T-helper 17 cell (primary cell): ENCODE measurements at places on chromosomes 12 and 14. TPM values are rescaled to one million over a fixed set of nuclear protein-coding genes. Genes with fewer than 3 reads are reported as not detected.

- no peak for DNase-seq
These were observed 97.8 kb downstream of the PCNX1 start for GRCh38 chr14:71005076-71005475.

The KRT79 gene
- total RNA-seq: not detected

DNA sequence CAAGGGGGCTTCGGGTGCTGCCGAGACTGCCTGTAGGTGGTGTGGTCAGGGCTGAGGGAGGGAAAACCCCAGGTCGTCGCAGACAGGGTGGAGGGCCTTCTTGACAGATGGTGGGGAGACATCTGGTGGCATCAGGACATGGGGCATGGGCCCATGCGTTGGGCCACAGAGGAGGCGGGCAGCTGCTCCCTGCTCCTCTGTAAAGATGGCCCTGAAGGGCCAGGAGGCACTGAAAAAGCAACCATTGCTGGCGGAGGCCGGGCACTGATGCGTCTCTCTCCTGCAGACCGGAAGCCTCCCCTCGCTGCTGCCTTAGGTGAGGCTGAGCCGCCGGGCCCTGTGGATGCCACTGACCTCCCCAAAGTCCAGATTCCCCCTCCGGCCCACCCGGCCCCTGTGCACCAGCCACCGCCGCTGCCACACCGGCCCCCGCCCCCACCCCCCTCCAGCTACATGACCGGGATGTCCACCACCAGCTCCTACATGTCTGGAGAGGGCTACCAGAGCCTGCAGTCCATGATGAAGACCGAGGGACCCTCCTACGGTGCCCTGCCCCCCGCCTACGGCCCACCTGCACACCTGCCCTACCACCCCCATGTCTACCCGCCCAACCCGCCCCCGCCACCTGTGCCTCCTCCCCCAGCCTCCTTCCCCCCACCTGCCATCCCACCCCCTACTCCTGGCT lies 28.8 kb downstream of the CCNK start:
- DNase-seq: no peak

- no peak for DNase-seq
These were observed 539 bp downstream of the PSME2 start for GRCh38 chr14:24145690-24146452.

DNA sequence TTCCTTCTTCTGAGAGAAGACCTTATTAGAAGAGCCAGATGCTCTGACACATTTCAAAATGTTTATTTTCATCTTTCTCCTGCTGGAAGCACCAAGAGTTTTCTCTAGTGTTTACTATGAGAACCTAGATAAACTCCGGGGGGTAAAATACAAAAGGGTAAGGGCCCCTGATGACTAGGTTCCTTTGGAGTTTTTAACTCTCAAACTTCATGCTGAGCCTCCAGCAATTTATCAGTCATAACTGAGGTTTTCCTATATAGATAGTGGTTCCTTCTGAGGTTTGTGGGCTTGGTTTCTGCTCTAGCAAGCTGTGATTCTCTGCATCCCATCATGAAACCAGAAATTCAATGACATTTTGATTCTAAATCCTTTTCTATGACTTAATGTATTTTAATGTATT lies 210.9 kb downstream of the LRFN5 start:
- DNase-seq: no peak

DNA sequence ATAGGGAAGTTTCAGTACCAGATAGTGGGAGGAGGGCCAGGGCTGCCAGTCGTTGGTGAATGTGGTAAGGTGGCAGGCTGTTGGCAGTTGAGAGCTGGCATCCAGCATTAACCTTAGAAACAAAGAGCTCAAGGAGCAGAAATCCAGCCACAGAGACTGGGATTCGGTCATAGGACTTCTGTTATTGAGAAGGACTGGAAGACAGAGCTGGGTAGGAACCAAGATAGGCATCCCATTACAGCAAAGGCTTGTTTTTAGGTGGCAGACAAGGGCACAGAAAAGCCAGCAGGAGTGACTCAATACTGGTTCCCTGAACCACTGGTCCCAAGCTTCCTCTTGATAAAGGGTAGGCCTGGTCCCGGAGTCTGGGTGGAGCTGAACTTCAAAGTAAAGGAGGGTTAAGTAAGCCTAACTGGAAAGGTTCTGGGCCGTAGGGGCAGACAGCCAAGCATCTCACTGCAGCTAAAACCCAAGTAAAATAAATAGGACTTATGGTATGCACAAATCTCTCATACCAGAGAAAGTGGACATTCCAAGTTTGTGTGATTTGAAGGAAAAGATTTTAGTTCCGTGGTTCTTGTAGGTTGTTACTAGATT lies 147.9 kb downstream of the ETV6 start:
- no peak for DNase-seq

GRCh38 chr12:12885096-12885792 lies 6.1 kb upstream of the GPRC5A start:
- no peak for DNase-seq

DNA sequence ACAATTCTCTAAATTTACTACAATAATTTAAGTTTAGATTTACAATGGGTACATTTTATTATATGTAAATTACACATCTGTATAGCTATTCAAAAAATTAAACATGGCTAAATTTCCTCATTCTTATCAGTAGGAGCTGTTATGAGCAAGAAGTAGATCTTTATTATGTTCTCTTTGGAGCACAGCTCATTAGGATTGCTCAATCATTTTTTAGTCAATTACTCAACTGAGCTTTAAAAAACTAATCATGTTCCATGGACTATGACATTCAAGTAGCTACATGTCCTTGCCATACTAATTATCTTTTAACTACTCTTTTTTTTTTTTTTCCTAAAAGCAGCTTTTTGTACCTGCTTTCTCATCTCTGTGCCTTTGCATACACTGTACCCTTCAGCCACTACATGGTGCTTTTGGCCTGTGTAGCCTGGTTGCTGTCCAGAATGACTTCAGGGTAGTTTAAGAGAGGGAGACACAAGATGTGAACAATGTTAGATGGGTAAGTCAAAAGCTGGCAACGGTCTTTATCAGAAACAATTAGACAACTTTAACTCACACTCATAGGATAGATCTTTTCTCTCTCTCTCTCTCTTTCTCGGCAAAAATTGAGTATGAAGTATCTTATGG lies 69.0 kb downstream of the SSPN start:
- no peak for DNase-seq

DNA sequence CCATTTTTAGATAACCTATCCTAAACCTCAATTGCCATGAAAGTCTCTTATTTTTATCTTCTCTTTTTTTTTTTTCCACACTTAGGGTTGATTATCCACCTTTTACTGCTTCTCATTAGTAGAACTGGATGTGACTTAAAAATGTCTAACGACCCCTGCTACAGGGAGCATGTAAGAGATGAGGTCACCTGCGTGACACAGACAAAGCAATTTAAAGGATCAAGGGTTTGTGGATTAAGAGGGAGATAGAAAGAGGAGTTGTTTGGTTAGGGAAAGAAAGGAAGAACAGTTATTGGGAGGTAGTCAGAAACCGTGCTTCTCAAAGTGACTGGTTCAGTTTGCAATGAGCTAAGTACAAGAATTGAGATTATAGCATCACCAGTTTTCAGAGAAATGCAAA lies 239.1 kb downstream of the ALX1 start:
- no peak for DNase-seq

DNA sequence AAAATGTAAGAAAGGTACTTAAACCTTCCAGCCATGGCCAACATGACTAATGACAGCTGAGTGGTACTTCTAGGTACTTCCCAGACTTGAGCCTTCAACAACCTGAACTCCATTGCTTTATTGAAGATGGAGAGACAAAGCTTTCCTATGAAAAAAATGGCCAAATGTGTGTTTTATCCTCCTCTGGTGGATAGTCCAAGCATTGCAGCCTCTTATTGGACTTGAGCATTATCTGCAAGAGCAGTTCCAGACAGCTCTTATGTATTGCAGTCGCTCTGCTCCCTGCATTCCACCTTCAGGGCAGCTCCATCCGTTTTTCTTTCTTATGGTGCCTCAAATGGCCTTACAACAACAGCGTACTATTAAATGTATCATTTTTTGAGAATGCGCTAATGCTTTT lies 588.2 kb downstream of the NRXN3 start:
- no peak for DNase-seq

- no peak for DNase-seq
These were observed 50.8 kb upstream of the SAV1 start for GRCh38 chr14:50718949-50719348.

DNA sequence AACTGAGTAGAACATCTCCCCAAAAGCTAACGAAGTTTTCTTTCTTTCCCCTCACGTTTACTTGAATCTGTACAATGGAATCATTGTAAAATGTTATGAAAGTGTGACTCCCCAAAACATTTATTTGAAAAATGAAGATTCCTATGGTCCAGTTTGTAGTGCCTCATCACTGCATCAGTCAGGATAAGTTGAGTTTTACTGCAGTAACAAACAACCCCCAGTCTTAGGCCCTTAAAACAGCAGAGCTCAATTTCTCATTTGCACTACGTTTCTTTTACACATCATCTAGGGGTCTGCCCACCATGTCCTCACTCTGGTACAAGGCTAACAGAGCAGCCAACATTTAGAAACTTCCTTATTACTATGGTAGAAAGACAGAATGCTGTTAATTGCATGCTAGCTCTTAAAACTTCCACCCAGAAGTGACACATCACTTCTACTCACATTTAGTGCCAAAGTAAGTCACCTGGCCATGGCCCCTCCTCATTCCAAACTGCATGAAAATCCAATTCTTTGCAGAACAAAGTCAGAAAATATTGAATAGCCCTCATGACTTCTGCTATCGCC lies 546.4 kb downstream of the MED13L start:
- no peak for DNase-seq

DNA sequence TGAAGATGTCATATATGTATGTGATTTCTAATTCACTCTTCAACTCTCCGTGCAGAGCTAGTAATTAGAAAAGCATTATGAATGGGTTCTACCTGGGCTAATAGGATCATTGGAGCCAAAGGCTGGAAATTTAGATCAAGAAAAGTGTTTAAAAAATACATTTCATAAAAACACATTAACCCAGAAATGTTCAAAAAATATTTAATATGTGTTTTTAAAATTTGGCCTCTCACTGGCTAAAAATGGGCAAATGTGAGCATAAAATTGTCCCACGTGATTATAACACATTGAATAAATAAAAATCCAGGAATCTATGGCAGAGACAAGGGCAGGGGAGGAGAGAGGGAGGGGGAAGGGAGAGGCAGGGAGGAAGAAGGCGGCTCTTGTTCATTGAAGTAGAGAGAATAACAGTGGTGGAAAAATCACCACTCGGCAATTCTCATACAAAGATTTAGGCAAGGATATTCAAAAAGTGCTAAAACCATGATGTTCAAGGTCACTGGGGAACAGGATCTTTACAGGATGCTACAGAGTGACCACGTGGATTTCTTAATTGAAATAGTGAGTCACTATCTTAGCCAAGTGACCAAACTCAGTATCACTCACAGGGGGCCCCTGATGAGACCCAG lies 38.8 kb downstream of the FBXO21 start:
- DNase-seq: no peak

The LBHD2 gene
- total RNA-seq: not detected

- no peak for DNase-seq
These were observed 93.3 kb downstream of the CIT start for GRCh38 chr12:119783787-119784186.

GRCh38 chr14:21033133-21033698 lies 1.4 kb downstream of the RNASE13 start:
- DNase-seq: no peak

The NR1H4 gene
- total RNA-seq: not detected

The LRFN5 gene
- total RNA-seq: not detected

DNA sequence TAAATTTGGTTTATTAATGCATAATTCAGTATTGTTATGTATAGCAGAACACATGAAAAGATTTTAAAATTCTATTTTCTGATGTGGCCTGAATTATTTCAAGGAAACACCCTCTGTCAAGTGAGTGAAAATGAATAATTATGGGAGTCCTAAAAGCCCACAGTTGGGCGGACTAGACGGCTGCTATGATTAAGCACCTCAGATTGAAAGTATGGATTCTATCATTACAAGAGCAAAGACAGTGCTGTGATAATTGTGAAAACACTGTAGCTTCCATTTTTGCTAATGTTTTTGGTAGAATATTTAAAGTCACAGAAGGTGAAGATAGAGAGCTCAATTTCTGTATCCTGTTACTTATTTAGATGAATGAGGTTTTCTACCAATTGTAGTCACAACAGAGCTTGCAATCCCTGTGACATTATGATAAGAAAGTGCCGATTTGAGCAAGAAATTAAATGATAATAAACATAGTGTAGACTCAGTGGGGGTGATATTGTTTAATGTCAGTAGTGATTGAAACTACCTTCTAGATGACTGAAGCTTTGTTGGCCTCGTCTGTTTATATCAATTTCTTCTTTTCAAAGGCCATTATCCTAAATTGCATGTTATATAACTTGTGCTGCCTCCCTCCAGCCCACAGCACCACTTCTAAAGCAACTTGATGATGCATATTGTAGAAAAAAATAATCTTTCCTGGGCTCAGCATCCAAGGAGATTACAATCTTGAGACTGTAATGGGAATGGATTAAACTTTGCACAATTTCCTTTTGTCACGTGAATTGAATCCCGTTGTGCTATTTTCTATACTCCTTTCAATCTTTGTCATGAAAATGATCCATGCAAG lies 359.8 kb downstream of the BTG1 start:
- DNase-seq: no peak
